A673 (cell line): ENCODE measurements at places on chromosomes 4 and X. TPM values are rescaled to one million over a fixed set of nuclear protein-coding genes. Genes with fewer than 3 reads are reported as not detected.

The ADH5 gene
- 220 and 223 TPM in 2 replicates for total RNA-seq

The MTMR8 gene
- not detected in 2 replicates for total RNA-seq

The NEUROG2 gene
- total RNA-seq, result not detected in 2 replicates

The PRRG1 gene
- 9.7 and 10.4 TPM in 2 replicates for total RNA-seq

The CENPVL3 gene
- total RNA-seq, result 20.8 and 21.7 TPM in 2 replicates

The ARX gene
- 32.0 and 44.4 TPM in 2 replicates for total RNA-seq

The SPP1 gene
- total RNA-seq, result 0.87 and 0.99 TPM in 2 replicates

The SULT1B1 gene
- 1.8 and 2.1 TPM in 2 replicates for total RNA-seq

The MEPE gene
- not detected in 2 replicates for total RNA-seq

The HPF1 gene
- total RNA-seq, result 54.4 and 57.0 TPM in 2 replicates

The GDPD2 gene
- total RNA-seq, result 0.68 and 0.84 TPM in 2 replicates

DNA sequence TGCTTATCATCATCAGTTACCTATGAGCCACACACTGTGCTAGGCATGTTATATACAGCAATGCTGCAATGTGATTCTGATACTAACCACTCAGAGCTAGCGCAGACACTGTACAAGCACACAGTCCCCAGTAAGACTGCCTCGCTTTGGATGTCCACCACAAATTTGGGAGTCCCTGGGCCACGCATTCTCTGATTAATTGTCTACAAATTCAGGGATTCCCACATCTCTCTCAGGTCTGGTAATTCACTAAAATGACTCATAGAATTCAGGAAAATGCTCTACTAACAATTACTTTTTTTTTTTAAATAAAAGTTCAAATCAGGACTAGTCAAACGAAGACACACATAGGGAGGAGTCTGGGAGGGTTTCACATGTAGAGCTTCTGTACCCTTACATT is 652.1 kb upstream of the AADAT start:
- no peak for DNase-seq

GRCh38 chrX:134251241-134251640 is 14.3 kb downstream of the CCDC160 start:
- DNase-seq, result no peak

DNA sequence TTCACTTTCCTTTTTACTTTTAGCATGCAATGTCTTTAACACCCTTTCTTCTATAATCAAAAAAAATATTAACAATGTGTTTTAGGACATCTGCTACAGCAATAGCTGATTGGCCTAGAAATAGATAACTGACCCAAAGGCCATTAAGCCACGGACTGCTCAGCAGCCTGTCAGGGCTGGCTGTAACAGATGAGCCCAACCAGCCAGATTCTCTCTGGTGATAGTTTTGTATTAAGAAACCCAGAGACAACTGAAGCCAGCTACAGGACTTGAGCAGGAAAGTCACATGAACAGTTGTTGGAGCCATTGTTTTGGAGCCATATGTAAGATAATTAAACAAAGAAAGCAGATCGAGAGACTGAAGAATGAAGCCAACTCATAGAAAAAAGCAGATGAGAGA is 80.3 kb downstream of the DDIT4L start:
- no peak for DNase-seq

GRCh38 chrX:113275804-113276203 is 435.2 kb upstream of the AMOT start:
- no peak for DNase-seq

GRCh38 chr4:156598138-156598681 is 373.4 kb downstream of the PDGFC start:
- peak; percentile 64 for DNase-seq

GRCh38 chr4:89834486-89835209 is 2.3 kb downstream of the SNCA start:
- DNase-seq, result no peak

- DNase-seq, result no peak
Observed at GRCh38 chr4:183637461-183637860, 21.5 kb downstream of the RWDD4 start.

- DNase-seq, result no peak
Observed at GRCh38 chrX:119745283-119745848, 13.0 kb upstream of the SOWAHD start.

DNA sequence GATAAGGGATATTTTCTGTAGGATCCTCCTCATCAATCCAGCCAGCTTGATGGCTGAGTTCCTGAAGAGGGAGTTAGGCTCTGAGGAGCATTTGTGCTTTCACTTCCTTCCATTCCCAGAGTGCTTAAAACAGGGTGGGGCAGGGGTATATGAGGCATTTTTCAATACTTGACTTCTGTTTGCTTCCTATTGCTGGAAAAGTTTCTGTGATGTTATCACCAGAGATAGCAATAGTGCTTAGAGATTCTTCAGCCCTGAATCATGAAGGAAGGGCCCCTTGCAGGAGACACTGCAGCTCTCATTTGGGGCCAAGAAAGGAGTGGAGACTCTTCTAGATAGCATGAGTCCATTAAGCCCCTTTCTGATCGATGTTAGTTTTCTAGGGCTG is 166.7 kb upstream of the RPS6KA3 start:
- no peak for DNase-seq

DNA sequence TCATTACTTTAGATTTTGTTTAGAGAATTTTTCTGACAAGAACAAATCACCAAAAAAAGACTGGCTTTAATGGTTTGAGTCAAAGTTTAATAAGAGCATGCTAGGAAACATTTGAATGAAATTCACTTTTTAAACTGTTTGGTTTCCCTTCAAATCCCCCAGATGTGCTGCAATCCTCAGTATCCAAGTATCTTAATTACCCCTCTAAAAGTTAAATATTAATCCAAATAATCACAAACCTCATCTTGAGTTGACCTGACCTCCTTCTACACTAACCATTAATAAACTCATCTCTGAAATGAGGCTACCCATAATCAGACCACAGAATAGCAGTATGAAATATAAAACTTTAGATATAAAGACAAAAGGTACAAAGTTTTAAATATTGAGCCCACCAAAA is 10.1 kb downstream of the DHX15 start:
- DNase-seq, result no peak

- DNase-seq, result no peak
Observed at GRCh38 chr4:147913137-147913536, 181.2 kb downstream of the ARHGAP10 start.

DNA sequence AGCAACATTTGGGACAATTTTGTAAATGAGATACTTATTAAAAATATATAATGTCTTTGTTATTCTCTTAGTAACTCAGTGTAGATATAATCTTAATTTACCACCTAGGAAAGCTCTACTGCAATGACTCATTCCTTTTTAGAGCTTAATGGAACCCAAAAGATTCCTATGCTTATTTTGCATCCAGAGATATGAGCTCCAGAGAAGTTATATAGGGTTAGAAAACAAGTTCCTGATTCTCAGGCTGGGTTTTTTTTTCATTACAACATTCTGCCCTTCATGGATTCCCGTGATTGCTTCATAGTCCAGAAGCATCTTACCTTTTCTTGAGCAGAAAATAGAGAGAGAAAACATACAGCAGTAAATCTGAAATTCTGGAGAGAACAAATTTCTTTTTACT is 57.9 kb upstream of the CXCL8 start:
- no peak for DNase-seq

DNA sequence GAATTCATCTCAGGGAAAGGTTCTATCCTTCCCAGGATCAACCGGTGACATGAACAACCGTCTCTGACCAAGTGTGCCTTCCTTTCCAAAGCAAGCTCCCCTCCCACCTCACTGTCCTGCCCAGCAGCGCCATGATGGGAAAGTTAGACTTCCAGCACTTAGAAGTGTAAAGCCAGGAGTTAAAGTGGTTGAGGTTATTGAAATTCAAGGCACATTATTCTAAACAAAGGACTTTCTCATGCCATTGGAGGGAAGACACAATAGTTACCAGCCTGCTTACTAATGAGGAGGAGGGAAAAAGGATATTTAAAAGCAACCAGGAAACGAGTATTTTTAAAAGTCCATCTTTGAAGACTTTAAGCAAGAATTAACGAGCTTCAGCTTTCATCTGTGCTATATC is 96.8 kb downstream of the NSUN7 start:
- DNase-seq, result no peak

GRCh38 chr4:35525192-35525978 is 718.9 kb downstream of the ARAP2 start:
- no peak for DNase-seq

DNA sequence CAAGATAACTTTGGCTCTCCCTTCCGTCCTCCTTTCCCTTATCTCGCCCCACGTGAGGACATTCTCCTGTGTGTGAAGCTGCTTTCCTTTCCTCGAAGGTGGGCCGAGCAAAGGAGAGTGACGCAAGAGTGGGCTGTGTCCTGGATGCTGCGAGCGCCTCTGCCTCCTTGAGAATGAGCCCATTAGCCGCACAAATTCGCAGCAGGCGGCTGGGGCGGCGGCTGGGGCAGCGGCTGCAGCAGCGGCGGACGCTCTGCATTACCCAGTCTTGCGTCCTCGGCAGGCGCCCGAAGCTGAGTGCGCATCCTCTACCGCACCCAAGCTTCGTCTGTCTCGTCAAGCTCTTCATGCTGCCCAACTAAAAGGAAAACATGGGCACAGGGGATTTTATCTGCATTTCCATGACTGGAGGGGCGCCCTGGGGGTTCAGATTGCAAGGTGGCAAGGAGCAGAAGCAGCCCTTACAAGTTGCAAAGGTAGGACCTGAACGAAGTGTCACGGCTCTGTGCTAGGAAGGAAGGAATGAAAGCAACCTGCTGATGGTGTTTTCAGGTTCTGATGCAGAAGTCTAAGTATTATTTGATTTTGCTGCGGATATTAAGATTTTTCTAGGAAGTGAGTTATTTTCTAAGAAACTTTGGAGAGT is at the start of gene SYNPO2:
TSS of gene SYNPO2 (plus strand) at position 189 of the 646 bp plus-strand sequence. CDS start at position 372, 183 bp downstream.
- peak; percentile 81 for DNase-seq

DNA sequence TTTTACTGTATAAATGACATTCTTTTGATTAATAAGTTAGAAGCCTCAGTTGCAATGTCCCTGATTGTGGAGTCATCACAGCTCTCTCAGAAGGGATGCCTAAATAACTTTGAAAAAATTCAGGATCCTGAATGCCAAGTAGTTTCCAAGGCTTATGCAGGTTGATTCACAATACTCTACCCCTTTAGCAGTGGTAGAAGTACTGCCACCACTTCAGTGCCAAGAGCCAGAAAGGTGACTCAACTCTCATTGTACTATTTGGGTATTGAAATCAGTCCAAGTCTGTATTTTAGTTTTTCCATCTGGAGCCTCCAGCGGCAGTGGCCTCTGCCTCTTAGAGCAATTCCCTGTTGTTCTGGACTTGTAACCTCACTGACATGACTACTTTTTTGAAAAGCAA is 320.1 kb upstream of the NDST4 start:
- no peak for DNase-seq

- DNase-seq, result no peak
Observed at GRCh38 chrX:68115371-68115770, 317.9 kb downstream of the OPHN1 start.

DNA sequence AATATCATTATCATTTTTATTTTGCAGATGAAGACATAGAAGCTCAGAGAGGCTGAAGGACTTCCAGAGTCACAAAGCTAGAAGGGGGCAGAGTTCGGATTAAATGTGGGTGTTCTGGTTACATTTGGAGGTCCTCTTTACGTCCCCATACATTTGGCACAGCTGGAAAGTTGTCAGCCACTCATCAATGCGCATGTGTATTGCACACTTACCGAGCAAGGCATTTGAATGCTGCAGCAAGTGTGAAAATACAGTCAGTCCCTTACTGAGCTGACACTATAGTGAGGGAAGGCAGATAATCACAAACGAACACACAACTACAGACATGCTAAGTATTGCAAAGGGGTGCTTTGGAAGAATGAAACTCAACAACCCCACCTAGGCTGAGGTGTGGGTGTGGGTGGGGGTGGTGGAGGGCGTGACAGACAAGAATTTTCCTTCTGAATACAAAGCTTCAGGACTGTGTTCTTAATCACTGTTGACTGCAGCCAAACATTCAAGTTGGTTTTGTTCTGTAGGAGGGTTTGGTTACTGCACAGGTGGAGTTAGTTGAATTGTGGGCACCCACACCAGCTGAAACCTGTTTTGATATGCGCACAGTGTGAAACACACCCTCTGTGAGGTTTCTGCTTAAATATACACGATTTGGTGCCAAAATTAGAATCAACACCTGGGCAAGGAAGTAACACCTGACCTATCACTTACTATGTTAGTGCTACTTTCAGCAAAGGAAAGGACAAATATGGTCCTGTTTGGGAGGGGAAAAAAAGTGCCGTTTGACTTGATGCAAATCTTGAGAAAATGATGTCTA is 72.4 kb downstream of the COQ2 start:
- DNase-seq, result no peak

GRCh38 chr4:117796677-117797076 is 237.6 kb upstream of the NDST3 start:
- DNase-seq, result peak; percentile 30

DNA sequence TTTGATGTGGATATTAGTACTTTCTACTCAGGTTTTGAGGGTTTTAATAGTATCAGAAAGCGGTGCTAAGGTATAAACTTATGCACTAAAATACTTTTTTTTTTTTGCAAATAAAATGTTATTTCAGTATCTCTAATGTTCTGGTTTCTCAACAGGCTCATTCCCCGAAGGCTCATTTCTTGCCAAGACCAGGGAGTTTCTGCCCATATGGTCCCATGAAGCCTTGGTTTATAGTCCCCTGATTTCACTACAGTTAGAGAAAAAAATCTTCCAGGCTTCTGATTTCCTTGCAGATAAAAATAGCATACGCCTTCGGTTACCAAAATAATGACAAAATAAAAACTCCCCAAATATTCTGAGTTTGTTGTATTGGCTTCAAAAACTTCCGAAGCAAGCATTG is 814.2 kb upstream of the PABPC4L start:
- DNase-seq, result no peak

DNA sequence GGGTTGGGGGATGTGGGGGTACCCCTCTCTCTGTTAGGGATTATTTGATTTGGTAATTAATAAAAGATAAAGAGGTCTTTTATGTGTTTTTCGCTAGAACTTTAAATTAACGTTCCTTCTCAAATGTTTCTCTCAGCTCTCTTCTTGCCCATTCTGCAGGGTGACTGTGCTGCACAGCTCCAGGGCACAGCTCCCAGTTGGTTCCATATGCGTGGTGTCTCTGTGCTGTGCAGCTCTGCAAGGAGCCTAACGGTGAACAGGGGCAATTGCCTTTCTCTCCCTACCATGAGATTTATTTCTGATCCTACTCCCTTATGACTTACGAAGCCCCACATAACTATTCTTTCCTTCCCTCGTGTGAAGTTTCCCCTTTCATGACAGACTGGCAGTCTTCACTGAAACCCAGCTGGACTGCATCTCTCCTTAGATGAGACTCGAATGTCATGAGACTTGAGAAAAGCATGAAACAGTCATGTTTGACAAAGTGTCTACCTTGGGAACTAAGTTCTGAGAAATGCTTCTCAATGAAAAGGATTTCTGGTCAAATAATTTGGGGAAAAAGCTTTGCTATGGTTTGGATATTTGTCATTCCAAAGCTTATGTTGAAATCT is 50.2 kb upstream of the SPRY1 start:
- DNase-seq, result no peak
